ENCODE measurements at places on chromosomes 2 and 18.

DNA sequence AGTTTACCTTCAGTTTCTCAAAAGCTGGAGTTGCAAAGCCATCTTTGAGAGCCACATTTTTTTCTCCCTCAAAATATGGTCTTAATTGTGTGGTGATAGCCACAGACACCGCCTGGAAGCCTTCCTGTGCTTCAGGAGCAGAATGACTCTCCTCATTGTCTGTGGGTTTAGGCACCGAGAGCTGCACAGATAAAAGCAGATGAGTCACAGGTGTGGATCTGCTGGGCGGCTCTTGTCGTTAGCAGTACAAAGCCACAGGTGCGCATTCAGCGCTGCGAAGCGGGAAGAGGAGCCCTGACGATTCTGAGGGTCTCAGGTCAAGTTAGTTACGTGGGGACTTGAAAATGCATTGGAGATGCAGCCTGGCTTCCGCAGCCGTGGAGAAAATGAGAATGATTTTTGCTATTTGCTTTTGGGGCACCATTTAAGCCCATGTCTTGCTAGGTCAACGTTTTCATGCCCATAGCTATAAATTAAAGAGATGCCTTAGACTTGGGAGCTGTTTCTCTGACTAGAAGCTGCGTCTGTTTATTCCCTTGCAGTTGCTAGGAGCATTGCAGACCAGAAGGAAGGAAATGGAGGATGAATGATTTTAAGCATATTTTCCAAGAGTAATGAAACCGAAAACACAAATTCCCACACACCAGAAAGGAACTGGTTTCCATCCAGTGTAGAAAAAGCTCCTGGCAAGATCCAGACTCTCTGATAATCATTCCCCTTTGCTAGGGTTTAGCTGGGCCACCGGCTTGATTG lies 51.5 kb downstream of the KLHL29 start:
- DNase-seq: peak; percentile 44

GRCh38 chr2:113113807-113114206 lies 13.6 kb upstream of the IL1RN start:
- peak; percentile 23 for DNase-seq

GRCh38 chr2:139201516-139201915 lies 421.3 kb upstream of the NXPH2 start:
- no peak for DNase-seq

- DNase-seq: no peak
These were observed 46.8 kb downstream of the FECH start for GRCh38 chr18:57539702-57540101.

GRCh38 chr2:33788044-33788443 lies 188.9 kb upstream of the FAM98A start:
- no peak for DNase-seq

- DNase-seq: peak; percentile 95
These were observed 31.4 kb upstream of the KCMF1 start for GRCh38 chr2:84939426-84940087.

GRCh38 chr18:4734903-4735302 lies 279.8 kb upstream of the DLGAP1 start:
- DNase-seq: no peak

DNA sequence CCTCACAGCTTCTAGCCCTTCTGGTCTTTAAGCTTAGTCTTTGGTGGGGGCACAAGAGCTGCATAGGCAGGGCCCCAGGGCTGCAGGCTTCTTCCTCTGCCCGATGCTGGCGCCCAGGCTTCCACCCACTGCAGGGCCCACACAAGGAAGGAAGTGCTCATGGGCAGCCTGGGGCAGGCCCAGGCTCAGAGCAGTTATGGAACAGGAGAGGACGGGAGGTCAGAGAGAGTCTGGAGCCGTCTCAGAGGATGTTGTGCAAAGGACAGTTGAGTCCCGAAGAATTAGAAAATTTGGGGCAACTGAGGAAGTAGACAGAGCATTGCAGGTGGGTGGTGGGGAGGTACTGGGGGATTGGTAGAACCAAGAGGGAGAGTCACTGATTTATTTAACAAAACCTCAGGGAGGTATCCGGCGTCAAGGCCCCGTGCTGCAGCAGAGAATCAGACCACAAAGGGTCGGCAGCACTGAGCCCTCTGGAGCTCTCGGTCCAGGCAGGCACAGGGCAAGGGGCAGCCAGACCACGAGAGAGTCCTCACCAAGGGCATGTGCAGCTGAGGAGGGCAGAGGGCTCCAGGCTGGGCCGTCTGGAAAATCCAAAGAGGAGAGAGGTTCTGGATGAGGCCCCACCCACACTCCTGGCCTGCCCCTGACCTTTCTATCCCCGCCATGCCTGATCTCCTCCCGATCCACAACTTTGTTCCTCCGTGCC lies 110.8 kb upstream of the GLI2 start:
- DNase-seq: no peak

DNA sequence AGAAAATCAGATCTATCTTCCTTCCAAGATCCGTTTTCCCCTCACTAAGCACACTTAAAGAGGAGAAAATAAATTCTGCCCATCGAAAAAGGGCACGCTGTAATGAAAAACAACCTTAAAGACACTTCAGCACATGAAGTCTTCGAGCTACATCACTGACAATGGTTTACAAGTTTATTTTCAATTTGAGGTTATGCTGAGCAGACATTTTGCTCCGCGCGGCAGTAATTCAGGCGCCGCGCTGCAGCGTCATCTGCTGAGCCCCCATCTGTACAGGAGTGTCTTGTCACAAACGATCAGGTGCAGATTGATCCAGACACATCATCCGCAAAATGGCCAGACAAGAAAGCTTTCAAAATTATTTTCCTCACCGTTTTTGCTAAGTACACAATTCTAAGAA lies 341.7 kb downstream of the STK39 start:
- no peak for DNase-seq

DNA sequence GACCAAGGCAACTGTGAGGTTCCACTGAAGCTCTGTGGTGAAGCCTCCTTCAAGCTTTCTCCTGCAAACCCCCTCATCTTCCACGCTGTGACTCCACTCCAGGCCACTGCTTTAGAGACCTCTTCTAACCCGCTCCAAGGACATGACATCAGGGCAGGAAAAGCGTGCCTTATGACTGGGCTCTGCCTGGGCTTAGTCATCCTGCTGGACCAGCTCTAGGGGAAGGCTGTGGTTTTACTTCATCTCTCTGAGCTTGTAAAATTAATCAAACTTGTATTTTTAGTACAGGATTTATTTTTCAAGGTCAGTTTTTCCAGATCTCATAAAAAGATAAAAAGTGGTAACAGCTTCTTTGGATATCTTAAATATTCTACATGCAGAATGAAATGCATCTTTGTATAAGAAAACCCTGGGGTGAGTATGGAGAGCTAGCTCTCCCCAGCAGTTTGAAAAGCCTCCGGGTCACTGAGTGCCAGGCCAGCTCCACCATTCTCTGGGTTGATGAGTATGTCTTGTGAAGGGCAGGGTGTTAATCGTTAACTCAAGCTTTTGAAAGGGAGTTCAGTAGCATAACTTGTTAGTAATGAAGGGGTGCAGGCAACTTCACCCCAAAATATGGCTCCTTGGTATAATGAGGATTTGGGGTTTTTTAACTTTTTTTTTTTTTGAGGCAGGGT lies 33.1 kb upstream of the YPEL5 start:
- DNase-seq: no peak

DNA sequence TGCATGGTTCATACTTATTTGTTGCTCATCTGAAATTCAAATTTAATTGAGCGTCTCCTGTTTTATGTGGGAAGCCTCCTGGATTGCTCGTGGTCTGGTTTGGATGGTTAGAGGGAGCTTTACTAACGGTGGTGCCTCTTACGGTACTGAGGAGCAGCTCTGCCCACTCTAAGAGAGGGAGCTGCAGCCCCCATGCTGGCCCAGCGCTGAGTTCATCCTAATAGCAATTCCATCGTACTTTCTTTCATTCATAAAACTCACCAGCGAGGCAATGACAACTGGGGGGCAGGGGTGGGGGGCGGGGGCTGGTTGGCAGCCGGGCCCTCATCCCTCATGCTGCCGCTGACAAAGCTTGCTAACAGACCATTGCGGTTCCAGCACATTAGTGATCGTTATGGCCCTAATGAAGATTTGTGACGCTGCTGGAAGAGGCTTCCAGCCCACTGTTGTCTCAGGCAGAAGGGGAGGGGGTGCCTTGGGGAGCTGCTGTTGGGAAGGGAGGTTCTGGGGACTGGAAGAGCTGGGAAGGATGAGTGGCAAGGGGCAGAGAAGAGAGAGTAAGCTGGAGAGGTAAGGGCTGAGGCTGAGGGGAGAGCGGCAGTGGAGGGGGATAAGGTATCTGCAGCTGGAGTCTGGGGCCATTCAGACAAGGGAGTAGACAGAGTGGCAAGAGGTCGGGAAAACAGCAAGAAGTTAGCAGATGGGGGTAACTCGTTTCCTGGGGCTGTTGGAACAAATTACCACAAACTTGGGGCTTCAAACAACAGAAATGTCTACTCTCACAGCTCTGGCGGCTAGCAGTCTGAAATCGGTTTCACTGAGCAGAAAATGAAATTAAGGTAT lies 238.1 kb downstream of the LPIN1 start:
- DNase-seq: no peak

- no peak for DNase-seq
These were observed 100.1 kb downstream of the HRH4 start for GRCh38 chr18:24560511-24560981.

DNA sequence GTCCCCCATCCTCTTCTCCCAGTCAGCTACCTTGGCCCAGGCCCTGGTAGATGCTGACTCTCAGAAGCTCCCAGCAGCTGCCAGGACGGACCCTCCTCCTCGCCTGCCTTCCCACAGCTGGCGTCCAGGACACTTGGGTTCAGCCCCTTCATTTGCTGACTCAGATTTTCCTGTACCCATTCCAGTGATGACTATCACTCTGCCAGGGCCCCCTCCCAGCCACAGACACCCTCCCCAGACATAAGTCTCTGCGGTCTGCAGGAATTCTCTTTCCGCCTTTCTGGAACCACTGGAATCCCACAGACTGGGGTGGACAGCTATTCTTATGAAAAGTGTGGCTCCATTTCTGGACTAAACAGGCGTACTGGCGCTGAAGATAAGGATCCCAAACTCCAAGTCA lies 260.3 kb upstream of the EPAS1 start:
- DNase-seq: no peak

- no peak for DNase-seq
These were observed 23.3 kb downstream of the RMC1 start for GRCh38 chr18:23526501-23527063.

DNA sequence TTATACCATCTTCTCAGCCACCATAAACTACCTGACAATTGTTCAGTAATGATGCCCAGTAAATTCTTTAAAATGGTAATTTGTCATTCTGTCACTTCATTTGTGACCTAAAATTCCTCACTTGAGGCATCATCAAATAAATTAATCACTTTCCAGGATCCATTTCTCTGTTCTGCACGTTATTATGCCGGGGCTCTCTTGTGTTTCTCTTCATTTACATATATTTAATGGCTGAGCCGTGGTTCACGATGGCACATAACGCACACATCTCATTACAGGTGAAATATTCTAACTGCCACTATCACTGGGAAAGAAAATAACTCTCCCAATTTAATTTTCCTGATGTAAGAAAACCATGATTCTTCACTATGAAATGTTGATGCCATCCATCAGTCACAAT lies 529.6 kb downstream of the NR4A2 start:
- no peak for DNase-seq

- peak; percentile 66 for DNase-seq
These were observed 13.5 kb downstream of the INPP4A start for GRCh38 chr2:98458207-98458606.

DNA sequence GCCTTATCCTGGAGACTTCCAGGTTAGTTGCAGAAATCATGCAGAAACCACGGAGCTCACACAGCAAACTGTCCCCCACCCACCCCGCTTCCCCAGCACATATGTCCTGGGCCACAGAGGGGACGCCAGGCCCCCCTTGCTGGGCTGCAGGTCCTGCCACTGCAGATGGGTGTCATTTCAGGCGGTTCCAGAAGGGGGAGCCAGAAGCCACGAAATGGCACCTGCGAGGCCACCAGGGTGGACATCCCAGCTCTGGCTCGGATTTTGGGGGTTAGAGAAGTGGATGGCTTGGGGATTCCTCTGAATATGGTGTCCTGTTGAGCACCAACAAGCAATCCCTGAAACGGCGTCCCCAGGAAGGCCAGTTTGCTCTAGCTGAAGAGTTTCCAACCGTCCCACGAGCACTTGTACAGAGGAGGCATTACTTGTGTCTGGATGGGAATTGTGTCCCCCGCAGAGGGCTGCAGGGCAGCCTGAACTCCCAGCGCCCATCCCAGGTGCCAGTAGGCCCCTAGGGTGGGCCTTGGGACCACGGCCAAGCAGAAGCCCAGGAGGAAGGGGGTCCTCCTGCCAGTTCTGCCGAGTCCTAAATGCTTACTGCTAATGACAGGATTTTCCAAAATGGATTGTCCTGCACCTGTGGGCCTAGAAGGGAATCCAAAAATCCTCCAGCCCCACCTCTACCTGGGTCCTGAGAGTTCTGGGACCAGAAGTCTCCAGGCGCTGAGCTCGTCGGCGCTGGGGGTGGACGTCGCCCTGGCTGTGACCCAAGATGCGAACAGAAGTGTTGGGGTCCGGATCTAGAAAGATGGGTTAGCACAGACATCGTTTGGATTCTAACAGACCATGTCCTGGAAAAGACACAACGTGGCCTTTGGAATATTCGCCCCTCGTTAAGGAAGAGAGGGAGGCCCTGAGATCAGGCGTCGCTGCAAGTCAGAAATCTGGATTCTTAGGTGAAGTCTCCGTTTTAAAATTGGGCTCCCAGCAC lies 14.6 kb upstream of the NFATC1 start:
- DNase-seq: peak; percentile 79

- peak; percentile 19 for DNase-seq
These were observed 102.7 kb downstream of the TWIST2 start for GRCh38 chr2:238950551-238950950.

GRCh38 chr2:147348931-147349555 lies 495.8 kb upstream of the ACVR2A start:
- DNase-seq: no peak

- no peak for DNase-seq
These were observed 274.6 kb upstream of the CCDC68 start for GRCh38 chr18:55233857-55234256.

DNA sequence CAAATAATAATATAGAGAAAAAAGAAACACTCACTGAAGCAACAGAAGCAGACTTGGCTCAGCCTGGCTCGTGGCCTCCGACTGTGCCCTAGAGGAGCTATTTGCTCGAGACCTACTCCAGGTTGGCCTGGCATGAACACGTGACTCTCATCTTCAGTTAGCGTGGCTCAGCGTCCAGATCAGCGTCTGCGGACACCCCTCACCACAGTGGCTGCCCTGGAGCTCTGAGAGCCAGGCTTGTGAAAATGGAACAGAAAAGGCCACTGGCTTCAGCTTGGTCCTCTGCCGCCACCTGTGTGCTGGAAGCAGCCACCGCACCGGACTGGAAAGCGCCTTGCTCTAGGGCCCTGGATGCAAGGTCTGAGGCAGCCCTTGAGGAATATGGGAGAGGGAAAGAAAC lies 1184.0 kb upstream of the GYPC start:
- DNase-seq: no peak

GRCh38 chr2:238509151-238509835 lies 82.6 kb downstream of the ASB1 start:
- DNase-seq: no peak

DNA sequence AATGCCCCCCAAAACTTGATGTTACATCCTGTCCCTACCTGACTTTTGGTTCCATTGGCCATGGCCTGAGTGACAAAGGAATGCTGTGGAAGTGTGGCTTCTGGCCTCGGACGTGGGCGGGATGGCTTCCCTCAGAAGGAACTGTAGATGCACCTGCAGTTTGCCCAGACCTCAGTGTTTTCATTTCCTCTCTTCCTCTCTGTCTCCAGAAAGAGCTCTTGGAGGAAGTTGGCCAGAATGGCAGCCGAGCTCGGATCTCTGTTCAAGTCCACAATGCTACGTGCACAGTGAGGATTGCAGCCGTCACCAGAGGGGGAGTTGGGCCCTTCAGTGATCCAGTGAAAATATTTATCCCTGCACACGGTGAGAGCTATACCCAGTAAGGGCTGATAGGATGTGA lies 61.0 kb upstream of the TMEM87B start:
- no peak for DNase-seq

Measured in activated CD8-positive, alpha-beta memory T cell treated with anti-CD3 and anti-CD28 coated beads, Interleukin-2, amount 10 ng/mL, durations not matched to agents 7 days and 5 days (primary cell).